HFFc6 (cell line): ENCODE measurements at places on chromosomes 5 and 9. TPM values are rescaled to one million over a fixed set of nuclear protein-coding genes. Genes with fewer than 3 reads are reported as not detected.

Gene TMC1
- total RNA-seq = 0.55 to 1.3 TPM (median 1.1 TPM) in 3 replicates

- DNase-seq = no peak
- no peaks in the 10 kb centered on the region for H3K36me3 ChIP-seq
- H3K4me3 ChIP-seq = no peak overlapping the region
- no peak overlapping the region for H3K27ac ChIP-seq
Measured at GRCh38 chr5:35306716-35307365, 76.6 kb upstream of the PRLR start.

Gene FOXD1
- total RNA-seq = 39.1 to 52.7 TPM (median 45.7 TPM) in 3 replicates

DNA sequence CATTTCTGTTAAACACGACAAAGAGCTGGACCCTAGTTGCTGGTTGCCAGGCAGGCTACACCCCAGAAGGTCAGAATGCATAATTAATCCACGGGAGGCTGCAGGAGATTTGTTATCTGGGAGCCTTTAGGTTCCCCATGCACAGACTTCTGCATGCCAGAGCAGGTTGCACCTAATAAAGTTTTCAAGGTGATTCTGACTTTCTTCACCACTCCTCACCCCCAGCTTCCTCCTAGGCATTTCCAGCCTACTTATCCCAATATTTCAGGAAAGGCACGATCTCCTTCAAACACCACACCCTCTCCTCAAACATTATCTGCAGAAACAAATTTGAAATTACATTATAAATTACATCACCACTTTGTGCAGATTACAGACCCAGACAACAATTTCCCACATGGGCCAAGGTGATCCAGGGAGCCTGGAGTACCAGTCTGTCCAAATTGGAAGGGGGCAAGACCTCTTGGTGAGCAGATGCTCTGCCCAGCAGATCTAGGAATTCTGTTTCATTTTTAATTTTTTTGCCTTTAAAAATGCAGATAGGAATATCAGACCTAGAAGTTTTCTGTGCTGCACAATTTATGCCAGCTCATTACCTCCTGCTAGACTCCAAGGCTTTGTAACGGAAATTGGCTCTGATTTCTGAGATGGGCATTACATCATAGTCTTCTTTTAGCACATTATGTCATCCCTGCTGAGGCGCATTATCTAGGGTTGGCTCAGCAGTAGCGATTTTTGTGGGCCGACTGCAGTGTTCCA lies 363.4 kb upstream of the SLC30A5 start:
- peak; percentile 76 for DNase-seq
- peaks cover 8% of the 10 kb centered on the region for H3K4me1 ChIP-seq

DNA sequence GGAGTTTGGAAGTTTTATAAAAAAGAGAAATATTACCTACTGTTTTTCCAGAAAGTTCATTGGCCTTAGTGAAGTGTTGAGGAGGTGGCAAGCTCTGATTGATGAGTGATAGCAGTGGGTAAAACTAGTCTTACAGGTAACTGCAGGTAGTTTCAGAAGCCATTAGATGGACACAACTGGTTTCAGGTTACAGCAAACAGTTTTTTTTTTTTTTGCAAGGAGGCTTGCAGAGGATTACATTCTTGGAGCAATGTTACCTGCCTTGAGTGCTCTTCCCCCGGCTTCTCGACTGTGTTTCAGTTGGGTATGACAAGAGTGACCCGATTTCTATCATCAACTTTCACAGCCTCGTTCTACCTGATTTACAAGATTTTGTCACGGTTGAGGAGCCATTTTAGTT lies 333.4 kb downstream of the YTHDC2 start:
- no peaks in the 10 kb centered on the region for H3K36me3 ChIP-seq
- no peak overlapping the region for H3K27ac ChIP-seq
- H3K4me1 ChIP-seq = no peaks in the 10 kb centered on the region
- no peaks in the 10 kb centered on the region for H3K27me3 ChIP-seq

Gene CFAP157
- total RNA-seq = not detected in 3 replicates

Gene EQTN
- total RNA-seq = not detected in 3 replicates

- H3K4me3 ChIP-seq = no peak overlapping the region
- DNase-seq = no peak
- H3K27ac ChIP-seq = no peak overlapping the region
- H3K36me3 ChIP-seq = no peaks in the 10 kb centered on the region
- no peaks in the 10 kb centered on the region for H3K27me3 ChIP-seq
Measured at GRCh38 chr9:120212153-120212852, 367.7 kb downstream of the CDK5RAP2 start.

- no peaks in the 10 kb centered on the region for H3K4me1 ChIP-seq
- H3K27ac ChIP-seq = no peak overlapping the region
- H3K27me3 ChIP-seq = peaks cover 6% of the 10 kb centered on the region; the same call in 1 of the 2 replicates
- no peak for DNase-seq
Measured at GRCh38 chr5:102596113-102596512, 97.3 kb upstream of the SLCO6A1 start.

DNA sequence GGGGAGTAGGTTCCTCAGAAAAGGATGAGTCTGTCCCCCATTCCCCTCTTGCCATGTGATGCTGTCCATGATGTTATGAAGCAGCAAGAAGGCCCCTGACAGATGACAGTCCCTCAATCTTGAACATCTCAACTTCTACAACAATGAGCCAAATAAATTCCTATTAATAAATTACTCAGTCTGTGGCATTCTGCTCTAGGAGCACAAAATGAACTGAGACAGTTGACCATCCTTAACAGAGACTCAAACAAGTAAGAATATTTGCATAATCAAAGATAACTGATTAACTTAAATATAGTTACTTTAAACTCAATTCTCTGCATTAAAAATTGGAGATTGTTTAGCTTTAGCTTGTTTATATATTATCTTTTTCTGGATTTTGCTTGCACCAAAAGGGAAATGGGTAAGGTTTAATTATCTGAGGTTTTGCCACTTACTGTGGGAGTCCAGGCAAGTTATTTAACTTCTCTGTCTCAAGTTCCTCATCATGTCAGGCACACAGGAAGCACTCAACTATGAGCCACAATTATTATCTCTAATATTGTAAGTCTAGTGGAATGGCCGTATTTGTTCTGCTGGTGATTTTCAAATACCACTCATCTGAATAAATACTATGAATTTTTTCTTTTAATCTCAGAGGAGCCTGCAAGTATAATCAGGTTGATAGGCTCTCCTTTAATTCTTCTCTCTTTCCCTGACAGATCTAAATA lies 162.9 kb downstream of the TSSK1B start:
- peaks cover 7% of the 10 kb centered on the region for H3K4me1 ChIP-seq
- H3K27me3 ChIP-seq = no peaks in the 10 kb centered on the region
- DNase-seq = no peak
- H3K4me3 ChIP-seq = no peak overlapping the region

DNA sequence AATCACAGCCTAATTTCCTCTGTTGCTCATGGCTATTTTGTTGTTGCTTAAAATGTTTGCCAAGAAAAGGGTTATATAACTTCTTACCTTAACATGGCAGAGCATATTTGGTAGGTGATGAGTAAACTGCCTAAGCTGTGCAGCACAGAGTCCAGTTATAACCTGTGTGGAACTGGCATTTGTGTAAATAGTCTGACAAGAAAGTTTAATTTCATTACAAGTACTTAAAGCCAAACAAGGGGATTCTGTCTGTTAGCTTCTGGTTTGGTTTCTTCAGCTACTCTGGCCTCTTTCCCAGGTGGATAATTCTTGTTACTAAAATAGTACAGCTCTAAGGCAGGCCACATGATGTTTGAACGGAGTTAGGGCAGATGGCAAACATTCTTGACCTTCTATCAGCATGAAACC lies 72.2 kb downstream of the PTCD2 start:
- H3K36me3 ChIP-seq = 0 out of 2 replicates have a peak, but pooled peaks cover 3% of the 10 kb centered on the region
- peak overlapping the region; percentile 76 for H3K27ac ChIP-seq
- peaks cover 67% of the 10 kb centered on the region for H3K4me1 ChIP-seq
- DNase-seq = peak; percentile 22

DNA sequence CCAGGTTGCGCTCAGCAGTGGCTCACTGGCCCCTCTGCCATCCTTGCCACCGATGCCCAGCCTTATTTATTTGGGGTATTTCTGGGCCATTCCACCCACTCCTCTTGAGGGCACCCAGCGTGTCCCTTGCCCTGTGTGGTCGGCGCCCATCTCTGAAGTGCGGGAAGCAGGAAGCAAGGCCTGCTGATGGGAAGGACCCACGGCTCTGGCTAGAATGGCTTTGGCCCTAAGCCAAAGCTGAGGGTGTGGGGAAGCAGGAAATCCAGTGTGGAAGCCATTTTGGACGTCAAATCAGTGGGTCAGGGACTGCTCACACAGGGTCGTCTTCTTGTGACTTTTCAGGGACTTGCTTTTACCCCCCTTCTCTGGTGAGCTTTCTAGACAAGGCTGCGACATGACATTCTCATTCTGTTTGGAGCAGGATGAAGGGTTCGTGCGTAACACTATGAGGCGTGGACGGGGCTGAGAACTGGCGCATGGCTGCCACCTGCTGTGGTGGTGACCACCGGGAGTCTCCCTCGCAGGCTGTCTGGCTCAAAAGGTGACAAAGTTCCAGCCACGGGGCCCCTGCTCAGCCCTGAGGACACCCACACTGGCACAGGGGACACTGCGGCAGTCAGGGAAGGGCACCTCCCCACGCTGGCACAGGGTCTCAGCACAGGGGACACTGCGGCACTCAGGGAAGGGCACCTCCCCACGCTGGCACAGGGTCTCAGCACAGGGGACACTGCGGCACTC lies 50.7 kb upstream of the NKD2 start:
- peak overlapping the region; percentile 69 for H3K27ac ChIP-seq
- DNase-seq = no peak
- no peaks in the 10 kb centered on the region for H3K36me3 ChIP-seq
- H3K4me1 ChIP-seq = peaks cover 20% of the 10 kb centered on the region
- H3K27me3 ChIP-seq = peaks cover 37% of the 10 kb centered on the region

GRCh38 chr9:73038089-73038509 lies 85.2 kb upstream of the ALDH1A1 start:
- peak overlapping the region; percentile 72; the same call in 1 of the 2 replicates for H3K27ac ChIP-seq
- DNase-seq = no peak
- peak overlapping the region; percentile 71 for H3K4me3 ChIP-seq
- peaks cover 40% of the 10 kb centered on the region for H3K4me1 ChIP-seq

Gene IFNB1
- total RNA-seq = not detected in 3 replicates

Gene ARID3C
- total RNA-seq = 0.17 TPM in 1 of 3 replicates, not detected in the others

- H3K27me3 ChIP-seq = peaks cover 2% of the 10 kb centered on the region
- H3K27ac ChIP-seq = no peak overlapping the region
- no peak for DNase-seq
- no peaks in the 10 kb centered on the region for H3K4me1 ChIP-seq
Measured at GRCh38 chr9:86649913-86650312, 295.7 kb upstream of the TUT7 start.

GRCh38 chr9:134895097-134895496 lies 14.5 kb downstream of the FCN2 start:
- H3K4me3 ChIP-seq = no peak overlapping the region
- no peaks in the 10 kb centered on the region for H3K36me3 ChIP-seq
- H3K4me1 ChIP-seq = peaks cover 21% of the 10 kb centered on the region
- H3K27ac ChIP-seq = no peak overlapping the region
- H3K27me3 ChIP-seq = peaks cover 12% of the 10 kb centered on the region

GRCh38 chr5:163387589-163388343 lies 49.6 kb upstream of the CCNG1 start:
- no peaks in the 10 kb centered on the region for H3K4me1 ChIP-seq
- DNase-seq = no peak
- H3K27me3 ChIP-seq = no peaks in the 10 kb centered on the region; the same call in none of the 2 replicates
- H3K27ac ChIP-seq = no peak overlapping the region
- H3K4me3 ChIP-seq = no peak overlapping the region

Gene PDCD1LG2
- total RNA-seq = 37.9 to 46.7 TPM (median 43.6 TPM) in 3 replicates

Gene CCDC192
- not detected in 3 replicates for total RNA-seq

Gene UGT3A1
- not detected in 3 replicates for total RNA-seq

Gene IL9
- total RNA-seq = not detected in 3 replicates

DNA sequence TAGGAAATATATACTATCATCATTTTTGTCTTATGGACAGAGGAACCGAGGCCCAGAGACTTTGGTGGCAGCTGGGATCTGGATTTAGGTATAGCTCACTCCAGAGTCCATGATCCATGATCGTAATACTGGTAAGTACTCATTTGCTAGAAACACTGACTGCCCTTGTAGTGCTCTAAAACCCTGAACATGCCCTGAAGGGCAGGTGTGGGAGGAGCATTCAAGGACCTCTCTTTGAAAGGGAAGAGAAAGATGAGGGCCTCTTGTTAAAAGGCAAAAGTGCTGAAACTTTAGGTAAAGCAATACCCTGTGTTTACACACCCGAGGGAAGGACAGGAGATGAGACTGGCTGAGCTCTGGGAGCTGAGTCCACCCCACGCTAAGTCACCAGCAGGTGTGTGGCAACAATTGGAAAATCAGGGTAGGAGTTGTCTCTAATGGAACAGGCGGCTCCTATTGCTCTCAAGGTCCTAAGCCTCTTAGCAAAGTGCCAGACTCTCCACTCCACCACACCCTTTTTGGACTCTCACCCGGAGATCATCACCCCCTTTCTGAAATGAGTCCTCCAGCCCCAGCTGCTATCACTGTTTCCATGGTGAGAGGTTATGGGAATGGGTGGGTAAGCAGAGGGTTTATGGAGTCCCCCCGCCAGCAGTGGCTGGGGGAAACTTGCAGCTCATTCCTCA lies 34.8 kb downstream of the TRPC7 start:
- H3K27me3 ChIP-seq = peaks cover 3% of the 10 kb centered on the region; the same call in 1 of the 2 replicates
- no peak for DNase-seq
- H3K4me1 ChIP-seq = no peaks in the 10 kb centered on the region
- no peak overlapping the region for H3K27ac ChIP-seq
- no peaks in the 10 kb centered on the region for H3K36me3 ChIP-seq

DNA sequence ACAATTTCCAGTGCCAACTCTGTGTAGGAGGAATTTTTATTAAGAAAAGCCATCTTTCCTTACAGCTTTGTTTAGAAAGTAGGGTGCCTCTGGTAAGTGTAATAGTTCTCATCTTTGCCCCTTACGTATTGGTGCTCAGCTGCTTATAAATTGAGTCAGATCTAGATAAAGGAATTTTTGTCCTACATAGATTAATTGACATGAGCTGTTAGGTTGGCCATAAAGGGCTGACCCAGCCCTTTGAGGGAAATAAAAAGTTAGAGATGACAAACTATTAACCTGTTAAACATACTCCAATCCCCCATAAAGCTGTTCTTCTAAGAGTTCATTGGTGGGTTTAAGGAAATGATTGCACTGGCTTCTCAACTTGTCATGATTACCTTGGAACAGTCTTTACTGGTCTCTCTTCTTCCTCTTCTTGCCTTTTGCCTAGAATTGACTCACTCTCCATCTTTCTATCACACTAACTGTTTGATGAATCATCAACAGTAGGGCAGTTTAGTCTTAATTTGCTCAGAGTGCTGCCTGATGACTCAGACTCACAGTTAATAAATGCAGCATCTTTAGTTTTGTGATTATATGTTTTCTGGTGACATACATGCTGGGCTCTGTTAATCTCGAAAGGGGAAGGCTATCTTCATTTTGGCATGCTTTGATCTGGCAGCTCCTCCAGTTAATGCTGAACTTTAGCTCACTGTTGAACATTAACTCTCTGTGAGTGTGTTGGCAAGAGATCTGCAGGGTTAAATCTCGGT lies 51.7 kb downstream of the ARHGAP26 start:
- no peak overlapping the region for H3K4me3 ChIP-seq
- peak; percentile 93 for DNase-seq
- peak overlapping the region; percentile 14 for H3K27ac ChIP-seq
- H3K27me3 ChIP-seq = peaks cover 1% of the 10 kb centered on the region; the same call in 1 of the 2 replicates

GRCh38 chr5:149419859-149420544 lies 40.9 kb upstream of the IL17B start:
- no peak for DNase-seq
- peak overlapping the region; percentile 87 for H3K27ac ChIP-seq
- H3K27me3 ChIP-seq = peaks cover 4% of the 10 kb centered on the region
- peaks cover 99% of the 10 kb centered on the region for H3K4me1 ChIP-seq
- peaks cover 58% of the 10 kb centered on the region for H3K36me3 ChIP-seq

Gene GRM6
- not detected in 3 replicates for total RNA-seq
